ENCODE measurements at places on chromosomes 4 and X.

DNA sequence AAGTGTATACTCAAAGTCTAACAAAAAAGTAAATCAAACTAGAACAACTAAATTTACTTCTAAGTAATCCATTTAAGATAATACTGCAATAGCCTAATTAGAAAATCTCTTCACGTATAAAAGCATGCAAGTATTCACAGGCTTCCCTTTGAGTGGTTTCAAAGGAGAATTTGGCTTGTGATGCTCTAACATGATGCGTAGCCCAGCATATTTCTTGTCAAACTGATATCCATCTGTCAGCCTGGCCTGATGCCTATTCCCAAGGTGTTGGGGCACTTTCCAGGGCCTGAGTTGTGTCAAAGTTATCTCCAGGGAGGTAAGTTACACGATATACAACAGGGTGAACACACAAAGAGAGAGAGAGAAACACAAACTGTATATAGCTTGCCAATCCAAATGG, 287.0 kb upstream of the MAGEB18 start:
- DNase-seq = no peak

DNA sequence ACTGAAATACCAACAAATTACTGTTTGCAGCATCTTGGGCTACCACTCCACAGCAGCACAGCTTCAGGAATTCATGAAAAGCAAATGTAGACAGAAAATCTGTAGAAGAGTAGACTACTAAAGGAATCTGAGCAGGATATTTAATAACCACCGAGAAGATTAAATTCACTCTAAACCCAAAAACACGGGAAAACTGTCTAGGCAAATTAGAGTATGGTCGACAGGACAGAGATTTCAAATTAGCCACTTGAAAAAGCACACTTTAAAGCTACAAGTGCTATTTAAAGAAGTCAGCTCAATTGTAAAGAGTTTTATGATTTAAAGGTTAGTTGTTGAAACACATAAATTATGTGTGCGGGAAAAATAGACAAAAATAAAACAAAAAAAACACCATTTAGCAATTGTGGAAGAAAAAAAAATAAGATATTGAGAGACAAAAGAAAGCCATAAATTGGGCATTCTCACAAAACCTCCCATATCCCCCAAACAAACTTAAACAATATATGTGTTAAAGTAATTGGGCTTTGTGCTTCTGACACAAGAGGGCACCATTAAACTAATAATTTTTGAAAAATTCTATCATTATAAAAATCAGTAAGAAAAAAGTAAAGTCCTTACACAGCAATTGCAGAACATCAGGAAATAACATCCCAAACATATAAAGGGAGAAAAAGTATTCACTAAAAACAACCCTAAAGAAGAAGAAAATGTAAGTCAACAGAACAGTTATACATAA, 880.8 kb downstream of the TECRL start:
- no peak for DNase-seq

GRCh38 chr4:99507762-99508161, 3.1 kb upstream of the C4orf17 start:
- DNase-seq = no peak

DNA sequence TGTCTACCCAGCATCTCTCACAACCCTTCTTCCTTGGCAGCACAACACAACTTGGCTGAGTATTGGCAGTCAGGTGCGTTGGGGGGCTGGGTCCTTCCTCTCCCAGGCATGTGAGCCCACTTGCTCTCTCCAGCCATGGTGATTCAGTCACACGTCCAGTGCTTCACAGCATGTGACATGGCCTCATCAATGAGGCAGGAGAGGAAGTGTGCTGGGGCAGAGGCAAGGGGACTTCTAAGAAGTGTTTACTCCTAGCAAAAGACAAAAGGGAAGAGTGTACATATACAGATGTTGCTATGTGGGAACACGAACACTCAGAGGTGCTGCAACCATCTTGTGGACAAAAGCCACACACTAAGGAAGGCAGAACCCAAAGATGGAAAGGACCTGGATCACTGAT, 380.8 kb downstream of the FBXW7 start:
- DNase-seq = no peak

DNA sequence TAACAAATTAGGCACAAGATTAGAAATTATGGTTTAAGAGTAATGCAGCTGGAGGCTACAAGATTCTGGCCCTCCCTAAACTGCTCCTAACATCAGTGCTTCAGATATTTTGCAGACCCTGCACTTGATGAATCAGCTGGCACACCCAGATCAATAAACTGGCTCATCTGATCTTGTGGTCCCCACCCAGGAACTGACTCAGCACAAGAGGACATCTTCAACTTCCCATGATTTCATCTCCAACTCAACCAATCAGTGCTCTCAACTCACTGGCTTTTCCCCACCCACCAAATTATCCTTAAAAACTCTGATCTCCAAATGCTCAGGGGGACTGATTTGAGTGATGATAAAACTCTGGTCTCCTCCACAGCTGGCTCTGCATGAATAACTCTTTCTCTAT, 21.7 kb upstream of the TMEM33 start:
- DNase-seq = no peak

DNA sequence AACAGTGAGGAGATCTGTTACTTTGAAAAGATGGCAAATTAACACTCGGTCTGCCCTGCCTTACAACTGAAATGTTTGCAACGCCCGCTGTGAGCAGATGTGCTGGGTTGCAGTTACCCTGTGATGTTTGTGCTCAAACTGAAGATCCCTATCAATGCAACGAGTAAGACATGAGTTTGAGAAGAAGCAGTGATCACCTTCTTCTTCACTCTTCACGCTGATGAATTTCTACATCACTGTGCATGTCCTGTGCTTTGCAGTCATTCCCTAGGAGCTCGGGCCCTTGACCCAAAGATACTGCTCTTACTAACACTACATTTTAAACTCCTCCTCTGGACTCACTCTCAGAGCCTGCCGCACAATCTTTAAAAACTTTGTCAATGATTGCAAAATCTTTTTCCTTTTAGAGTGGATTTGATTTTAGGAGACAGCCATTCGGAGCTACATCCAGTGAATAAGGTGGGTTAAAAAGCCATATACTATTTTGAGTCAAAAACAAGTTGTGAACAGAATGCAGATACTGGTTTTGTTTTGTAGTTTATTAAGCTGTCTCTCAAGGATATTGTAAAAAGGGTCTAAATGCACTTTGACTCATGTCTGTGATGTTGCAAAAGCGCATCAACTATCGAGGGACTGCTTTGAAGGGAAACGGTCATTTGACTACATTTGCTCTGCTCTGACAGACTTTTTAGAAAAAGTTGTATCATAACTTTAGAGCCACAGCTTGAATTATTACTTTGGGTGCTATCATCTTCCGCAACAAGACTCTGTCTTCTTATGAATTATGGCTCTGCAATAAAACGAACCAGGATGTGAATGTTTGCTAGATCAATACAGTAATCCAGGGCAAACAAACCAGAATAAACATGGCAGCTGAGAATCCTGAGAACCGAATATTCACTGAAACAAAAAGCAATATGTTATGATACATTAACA, 5.7 kb upstream of the RHOH start:
- DNase-seq = no peak

DNA sequence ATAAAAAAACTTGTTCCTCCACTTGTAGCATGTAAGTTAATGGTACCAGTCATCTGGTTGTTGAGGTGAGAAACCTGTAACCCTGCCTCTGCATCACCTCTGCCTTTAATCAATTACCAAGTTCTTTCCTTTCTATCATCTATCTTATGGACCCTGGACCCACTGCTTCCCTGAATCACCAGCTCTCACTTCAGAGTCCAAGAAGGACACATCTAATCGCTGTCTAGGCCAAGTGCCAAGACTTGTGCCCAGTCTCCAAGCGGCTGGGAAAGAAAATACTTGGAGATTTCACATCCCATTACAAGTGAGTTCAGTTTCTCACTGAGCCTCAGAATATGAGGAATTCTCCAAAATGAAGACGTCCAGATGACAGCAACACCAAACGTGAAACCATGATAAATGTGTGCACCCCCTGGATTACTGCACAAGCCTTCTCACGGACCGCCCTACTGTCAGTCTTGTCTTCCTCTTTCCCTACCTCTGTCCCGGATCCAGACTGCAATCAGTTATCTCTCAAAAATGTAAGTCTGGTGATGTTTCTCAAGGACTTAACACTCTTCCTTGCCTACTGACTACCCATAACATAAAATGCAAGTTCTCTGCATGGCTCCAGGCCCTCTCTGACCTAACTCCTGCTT, 10.4 kb downstream of the PALLD start:
- no peak for DNase-seq

DNA sequence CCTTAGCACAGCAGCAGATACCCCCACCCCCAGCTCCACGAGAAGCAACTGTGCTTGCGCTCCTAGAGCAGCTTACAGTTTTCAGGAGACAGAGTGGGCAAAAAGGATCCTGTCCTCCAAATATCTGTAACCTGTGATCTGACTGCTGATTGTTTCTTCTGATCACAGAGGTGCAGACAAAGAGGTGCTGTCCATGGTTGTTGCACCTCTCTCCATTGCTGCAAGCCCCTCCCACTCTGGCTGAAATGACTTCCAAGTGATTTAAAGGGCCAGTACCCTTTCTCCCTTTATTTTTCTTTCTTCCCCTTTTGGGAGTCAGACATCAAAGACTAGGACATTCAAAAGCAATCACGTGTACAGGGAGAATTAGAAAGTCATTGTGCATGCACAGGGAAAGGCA, 205.3 kb upstream of the GEMIN8 start:
- no peak for DNase-seq

DNA sequence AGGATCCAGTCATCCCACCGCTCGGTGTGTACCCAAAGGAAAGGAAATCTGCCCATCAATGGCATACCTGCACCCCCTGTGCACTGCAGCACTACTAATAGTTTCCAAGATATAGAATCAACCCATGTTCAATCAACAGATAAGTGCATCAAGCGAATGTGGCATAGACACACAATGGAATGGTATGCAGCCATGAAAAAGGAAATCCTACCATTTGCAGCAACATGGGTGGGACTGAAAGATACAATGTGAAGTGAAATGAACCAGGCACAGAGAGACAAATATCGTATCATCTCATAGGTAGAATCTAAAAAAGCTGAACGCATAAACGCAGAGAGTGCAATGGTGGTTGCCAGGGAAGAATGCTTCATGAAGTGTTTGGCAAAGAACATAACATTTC, 42.5 kb downstream of the DHRSX start:
- DNase-seq = no peak

- peak; percentile 9 for DNase-seq
Measured at GRCh38 chr4:90127223-90127705, at the start of gene CCSER1. Gene CCSER1 (plus strand): TSS chr4:90127394.

DNA sequence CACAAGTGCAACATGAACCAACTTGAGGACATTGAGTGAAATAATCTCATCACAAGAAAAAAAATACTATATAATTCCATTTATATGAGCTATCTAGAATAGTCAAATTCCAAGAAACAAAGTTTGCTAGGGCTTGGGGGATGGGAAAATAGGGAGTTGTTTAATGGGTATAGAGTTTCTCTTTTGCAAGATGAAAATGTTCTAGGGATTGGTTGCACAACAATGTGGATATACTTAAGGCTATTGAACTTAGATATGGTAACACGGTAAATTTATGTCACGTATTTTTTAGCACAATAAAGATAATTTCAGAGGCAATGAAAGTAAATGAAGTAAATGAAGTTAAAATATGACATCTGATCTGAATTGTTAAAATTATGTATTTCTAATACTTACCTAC, 7.9 kb downstream of the MFSD8 start:
- DNase-seq = no peak

DNA sequence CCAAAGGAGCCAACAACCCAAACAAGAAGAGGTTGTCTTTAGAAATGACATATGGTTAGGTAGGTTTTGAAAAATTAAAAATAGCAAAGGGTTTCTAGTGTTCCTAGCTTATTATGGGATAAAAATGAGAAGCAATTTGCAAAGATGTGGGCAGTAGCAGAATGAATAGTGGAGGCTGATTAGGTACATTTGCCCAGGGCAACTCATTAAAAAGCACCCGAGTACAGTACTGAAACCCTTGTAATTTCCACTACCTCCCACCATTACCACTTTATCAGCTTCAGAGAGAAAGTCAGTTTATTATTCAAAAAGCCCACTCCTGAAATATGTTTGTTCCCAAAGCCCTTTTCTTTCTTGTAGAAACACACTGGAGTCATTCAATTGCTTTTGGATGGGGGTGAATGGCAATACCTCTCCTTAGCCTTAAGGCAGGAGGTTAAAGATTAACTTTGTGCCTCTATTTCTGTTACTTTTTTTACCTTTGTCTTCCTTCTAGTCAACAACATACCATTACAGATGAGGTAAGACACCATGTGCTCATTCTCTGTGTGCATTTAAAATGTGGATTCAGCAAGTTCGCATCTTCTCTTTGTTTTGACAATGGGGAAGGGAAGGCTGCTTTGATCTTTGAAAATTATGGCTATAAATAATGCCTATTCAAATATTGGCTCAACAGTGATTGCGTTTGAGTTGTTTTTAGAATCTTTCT, 353.8 kb upstream of the CASK start:
- DNase-seq = no peak

DNA sequence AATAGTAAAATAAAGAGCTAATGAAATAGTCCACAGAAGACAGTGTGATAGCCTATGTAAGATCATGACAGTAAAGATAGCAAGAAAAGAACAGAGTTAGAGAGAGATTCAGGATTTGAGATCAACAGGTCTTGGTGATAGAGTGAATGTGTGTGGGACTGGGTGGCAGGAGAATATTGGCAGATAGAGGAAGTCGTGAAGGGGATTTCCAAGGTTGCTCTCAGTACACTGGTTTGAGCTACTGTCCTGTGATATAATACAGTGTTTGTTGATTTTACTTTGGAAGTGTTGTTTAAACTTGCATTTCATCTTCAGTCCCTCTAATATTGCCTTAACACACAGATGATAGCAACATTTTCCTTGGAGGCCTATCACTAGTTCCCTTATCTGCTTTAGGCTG, 44.1 kb downstream of the DTHD1 start:
- no peak for DNase-seq

GRCh38 chrX:41946989-41947612, 23.7 kb upstream of the CASK start:
- DNase-seq = no peak

DNA sequence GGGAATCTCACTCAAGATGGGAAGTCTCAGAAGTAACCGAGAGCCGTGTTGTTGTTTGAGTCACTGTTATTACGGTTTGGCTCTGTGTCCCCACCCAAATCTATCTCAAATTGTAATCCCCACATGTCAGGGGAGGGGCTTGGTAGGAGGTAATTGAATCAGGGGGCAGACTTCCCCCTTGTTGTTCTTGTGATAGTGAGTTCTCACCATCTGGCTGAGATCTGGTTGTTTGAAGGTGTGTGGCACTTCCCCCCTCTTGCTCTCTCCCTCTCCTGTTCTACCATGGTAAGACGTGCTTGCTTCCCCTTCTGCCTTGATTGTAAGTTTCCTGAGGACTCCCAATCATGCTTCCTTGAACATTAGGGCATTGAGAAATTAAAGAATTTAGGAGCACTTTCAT, 37.0 kb downstream of the HAND2 start:
- DNase-seq = no peak

- DNase-seq = no peak
Measured at GRCh38 chr4:39384563-39384962, 18.4 kb upstream of the RFC1 start.

DNA sequence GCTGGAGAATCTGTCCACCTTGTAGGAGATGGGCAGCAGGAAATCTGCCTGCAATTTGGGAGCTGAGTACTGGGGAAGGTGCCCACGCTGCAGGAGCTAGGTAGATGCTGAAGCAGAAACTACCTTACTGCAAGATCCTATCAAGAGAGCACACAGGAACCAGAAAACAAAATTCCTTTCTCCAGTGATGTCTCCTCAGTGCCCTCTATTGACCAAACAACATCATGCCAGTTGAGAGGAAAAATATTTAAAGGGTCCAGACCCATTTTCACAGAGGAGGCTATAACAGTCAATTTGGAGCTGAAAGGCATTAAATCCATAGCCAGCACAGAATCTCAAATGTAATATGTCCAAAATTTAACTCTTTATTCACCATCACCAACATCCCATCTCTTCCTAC, 406.8 kb downstream of the SLITRK2 start:
- DNase-seq = no peak

Measured in nucleus accumbens (tissue), 56 donors.